ENCODE measurements at places on chromosomes 6 and 20.

DNA sequence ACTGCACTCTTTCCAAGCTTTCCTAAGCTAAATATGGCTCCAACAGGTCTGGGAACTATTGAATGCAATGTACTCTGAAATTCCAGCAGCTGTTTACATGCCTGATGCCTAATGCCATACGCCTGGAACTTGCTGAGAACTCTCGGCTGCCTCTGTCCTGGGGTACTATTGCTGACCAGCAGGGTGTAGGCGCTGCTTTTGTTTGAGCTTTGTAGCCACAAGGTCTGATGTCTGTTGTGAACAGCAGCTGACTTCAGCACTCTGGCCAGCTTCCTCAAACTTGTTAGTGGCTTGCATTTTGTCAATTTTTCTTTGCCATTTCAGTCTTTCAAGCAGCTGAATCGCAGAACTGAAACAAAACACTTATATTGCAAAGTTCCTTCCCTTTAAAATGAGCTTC is 26.7 kb downstream of the SAYSD1 start:
- peak; percentile 51 for DNase-seq

DNA sequence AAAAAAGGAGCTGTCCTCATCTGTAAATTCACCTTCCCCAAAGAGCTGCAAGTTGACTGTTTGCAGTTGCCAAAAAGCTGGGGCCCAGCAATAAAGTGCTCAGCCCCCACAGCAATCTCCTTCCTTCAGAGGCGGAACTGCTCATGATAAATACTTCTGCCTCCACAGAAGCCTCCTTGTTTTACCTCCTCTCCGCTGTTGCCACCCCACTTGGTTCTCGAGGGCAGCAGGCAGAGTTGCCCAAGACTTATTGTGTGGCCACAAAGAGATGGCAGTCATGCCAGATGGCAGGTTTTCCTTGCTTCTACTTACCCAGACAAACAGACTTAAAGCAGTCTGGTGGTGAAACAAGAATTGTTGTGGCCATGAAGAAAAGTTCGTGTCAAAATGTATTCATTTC is 66.3 kb downstream of the SLX4IP start:
- no peak for DNase-seq

DNA sequence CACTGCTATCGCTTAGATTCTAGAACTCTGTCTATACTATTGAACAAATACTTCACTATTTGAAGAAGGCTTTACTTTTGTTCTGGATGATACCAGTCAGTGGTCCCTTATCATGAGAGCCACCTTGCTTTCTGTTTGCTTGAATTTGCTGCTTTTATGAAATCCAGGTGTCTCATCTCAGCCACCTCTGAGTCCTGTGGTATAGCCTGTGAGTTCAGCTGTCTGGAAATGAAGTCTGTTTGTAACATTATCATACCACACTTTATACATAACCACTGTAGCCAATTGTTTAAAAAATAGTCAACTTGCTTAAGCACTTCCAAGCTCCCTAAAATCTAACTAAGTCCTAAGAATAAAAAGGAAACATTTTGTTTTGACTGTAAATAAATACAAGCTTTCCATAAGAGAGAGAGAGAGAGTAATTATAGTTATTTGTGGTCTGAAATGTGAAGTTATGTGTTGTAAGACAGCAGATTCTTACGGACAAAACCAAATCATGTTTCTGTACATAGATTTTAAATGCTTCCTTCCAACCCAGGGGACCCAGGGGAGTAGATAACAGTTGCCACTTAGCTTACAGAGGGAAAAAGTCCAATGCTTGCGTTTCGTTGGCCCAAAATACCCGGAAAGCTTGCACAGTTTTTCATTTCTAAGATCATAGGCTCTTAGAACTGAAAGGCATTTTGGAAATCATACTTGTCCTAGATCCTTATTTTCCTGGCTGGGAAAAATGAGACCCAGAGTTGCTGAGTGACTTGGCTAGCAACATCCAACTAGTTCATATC is 1107.8 kb upstream of the FLRT3 start:
- DNase-seq: no peak

GRCh38 chr6:163263998-163264661 is 150.4 kb upstream of the QKI start:
- DNase-seq: no peak

DNA sequence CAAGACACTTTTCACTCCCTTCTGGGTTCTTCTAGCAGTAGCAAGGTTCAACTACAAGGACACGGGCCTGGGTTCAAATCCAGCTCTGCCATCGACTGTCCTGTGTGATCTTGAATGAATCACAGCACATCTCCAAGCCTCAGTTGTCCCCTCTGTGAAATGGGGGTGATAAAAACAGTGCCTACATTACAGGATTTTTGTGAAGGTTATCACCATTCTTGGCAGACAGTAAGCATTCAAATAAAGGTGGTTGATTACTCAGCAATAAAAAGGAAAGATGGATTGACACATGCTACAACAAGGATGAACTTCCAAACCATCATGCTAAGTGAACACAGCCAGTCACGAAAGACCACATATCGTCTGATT is 6.6 kb upstream of the TGM2 start:
- no peak for DNase-seq

DNA sequence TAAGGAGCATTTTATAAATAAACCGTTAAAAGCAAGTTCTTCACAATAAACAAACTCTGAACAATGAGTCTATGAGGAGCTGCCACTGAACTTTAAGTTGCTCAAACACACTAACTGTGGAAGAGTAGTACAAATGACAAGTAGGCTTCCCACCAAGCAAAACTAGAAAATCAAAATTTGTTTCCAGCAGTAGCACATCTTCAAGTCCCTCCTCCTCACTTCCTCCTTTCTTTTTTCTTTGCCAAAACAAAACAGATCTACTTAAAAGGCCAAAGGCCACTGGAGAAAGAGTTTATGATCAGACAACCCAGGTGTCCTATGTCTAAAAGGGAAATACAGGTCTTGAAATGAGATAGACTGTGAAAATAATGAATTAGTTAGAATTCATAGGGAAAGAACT is 17.1 kb upstream of the FAM135A start:
- DNase-seq: no peak

GRCh38 chr20:15637546-15637945 is 935.7 kb downstream of the KIF16B start:
- no peak for DNase-seq

DNA sequence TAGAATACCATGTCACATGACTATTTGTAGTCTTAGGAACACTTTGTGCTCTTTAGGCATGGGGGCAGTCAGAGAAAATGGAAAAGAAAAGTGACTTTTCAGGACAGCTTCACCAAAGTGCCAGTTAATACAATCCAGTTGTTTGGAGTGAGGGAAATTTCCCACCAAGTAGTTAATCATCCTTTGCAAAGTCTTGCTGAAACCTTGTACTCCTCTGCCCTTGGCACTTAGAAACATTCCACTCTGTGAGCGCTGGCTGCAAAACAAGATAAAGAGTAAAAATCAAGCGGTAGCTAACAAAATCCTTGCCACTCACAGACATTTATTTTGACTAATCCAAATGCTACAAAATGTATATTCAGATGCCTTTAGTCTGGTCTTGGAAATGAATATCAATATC is 229.2 kb upstream of the HSF2 start:
- peak; percentile 44 for DNase-seq

DNA sequence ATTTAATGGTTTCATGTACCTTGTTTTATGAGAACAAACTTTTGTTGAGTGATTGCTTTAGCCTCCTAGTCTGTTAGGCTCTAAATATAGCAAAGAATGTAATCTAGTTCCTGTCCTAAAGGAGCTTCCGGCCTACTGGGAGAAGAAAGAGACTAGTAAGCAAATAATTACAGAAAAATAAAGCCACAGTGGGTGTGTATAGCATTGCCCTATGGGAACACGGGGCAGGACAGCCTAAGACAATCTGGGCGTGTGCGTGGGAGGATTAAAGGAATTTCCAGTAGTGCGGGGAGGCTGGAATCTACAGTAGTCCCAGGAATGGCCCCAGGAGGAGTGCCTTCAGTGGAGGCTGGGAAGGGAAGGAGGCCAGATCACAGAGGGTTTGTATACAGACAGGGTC is 98.1 kb upstream of the AKAP12 start:
- peak; percentile 81 for DNase-seq

DNA sequence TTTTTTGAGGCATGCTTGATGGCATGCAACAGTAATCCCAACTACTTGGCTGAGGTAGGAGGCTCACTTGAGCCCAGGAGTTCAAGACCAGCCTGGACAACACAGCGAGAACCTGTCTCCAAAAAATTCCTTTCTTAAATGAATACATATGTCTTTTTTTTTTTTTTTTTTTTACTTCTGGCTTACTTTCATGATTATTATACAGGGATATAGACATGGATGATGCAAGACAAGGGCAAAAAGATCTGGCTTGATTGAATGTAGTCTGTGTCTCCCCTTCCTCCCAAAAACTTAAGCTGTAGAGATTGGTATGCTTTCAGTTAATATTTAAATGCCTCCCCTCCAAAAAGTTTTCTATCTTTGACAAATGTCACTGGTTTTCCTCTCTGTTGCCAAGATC is 7.6 kb downstream of the SNX3 start:
- no peak for DNase-seq

GRCh38 chr20:56957737-56958553 is 308.5 kb downstream of the BMP7 start:
- no peak for DNase-seq

- DNase-seq: no peak
Measured at GRCh38 chr20:9985281-9985680, 49.5 kb upstream of the ANKEF1 start.

DNA sequence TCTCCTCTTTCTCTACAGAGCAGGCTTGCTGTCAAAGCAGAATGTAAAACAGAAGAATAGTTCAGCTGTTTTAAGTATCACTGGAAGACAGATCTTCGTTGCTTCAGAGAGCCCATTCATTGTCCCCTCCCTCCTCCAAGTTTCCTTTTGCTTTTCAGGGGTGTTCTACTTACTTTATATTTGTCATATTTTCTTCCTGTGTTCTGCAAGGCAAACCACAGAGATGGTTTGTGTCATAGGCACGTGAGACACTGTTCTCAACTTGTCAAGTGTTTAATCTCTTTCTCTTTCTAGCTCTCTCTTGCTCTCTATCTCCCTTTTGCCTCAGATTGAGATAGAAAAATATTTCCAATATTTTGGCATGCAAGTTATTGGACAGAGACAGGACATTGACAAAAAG is 228.9 kb upstream of the DEFB112 start:
- no peak for DNase-seq

- DNase-seq: peak; percentile 24
Measured at GRCh38 chr6:89818977-89819335, 638 bp downstream of the MDN1 start.

DNA sequence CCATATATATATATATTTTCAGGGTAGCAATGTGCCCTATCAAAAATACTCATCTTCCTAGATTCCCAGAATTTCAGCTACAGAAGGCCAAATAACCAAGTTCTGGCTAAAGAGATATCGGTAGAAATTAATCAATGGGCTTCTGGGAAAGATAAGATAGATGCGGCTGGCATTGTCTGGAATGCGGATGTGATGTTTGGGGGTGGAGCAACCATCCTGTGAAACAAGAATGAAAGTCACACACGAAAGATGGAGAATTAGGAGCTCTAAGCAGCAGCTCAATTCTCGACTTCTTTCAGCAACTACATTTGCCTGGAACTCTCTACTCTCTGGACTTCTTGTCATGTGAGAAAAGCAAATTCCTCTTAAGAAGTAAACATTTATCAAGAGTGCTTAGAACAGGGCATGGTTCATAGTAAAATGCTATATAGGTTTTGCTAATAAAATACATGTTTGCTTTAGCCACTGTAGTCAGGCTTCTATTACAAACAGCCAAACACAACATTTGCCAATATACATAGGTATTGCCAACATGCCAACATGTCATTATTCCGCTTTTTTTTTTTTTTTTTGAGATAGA is 90.8 kb downstream of the CLIC5 start:
- DNase-seq: peak; percentile 52

- DNase-seq: no peak
Measured at GRCh38 chr20:47675190-47676142, 109.8 kb downstream of the SULF2 start.

- DNase-seq: peak; percentile 40
Measured at GRCh38 chr6:127022302-127022701, 96.2 kb upstream of the RSPO3 start.

DNA sequence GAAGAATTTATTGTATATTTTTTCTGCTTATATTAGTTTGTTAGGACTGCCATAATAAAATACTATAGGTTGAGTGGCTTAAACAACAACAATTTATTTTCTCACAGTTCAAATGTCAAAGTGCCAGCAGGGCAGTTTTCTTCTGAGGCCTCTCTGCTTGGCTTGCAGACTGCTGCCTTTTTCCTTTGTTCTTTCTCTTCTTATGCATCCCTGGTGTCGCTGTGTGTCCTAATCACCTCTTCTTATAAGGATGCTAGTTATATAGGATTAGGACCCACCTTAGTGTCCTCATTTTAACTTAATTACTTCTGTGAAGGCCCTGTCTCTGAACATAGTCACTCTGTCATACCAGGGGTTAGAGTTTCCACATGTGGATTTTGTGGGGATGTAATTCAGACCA is 354.4 kb downstream of the NKAIN2 start:
- no peak for DNase-seq

- peak; percentile 100 for DNase-seq
Measured at GRCh38 chr6:53326372-53327016, 22.3 kb downstream of the ELOVL5 start.

- no peak for DNase-seq
Measured at GRCh38 chr6:155397172-155397705, 58.4 kb downstream of the NOX3 start.

DNA sequence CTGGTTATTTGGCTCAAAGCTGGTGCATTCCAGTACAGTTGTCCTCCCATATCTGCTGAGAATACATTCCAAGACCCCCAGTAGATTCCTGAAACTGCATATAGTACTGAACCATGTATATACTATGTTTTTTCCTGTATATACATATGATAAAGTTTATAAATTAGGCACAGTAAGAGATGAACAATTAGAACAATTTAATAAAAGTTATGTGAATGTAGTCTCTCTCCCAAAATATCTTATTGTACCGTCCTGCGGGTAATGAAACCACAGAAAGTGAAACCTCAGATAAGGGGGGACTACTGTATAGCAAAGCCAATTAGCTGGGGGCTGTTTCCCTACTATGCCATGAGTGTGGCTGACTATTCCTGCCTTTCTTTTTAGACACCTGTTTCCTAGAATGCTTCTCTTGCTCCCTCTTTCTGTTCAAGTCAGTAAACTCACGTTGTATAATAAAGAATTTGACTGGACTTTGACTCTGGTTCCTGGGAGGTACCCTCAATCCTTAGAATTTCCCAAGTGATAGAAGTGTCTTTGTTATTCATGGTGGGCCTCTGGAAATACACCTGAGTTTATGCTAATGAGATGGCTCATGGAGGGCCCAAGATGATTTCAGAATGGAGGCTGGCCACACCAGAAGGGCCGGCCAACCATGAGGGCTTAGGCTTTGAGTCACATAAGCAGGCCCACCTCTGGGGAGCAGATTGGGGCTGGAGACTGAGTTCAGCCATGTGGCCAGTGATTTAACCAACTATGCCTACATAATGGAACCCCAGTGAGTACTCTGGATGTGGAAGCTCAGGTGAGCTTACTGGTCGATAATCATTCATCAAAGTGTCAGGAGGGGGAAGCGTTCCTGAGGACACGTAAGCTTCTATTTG is 689 bp upstream of the BLOC1S5 start:
- no peak for DNase-seq
